GM04503 (cell line): ENCODE measurements at places on chromosomes 12 and 14.
A peak's percentile ranks its signal among the peaks of the same experiment; 100 is the strongest.

GRCh38 chr14:50859296-50859624, 12.6 kb upstream of the ABHD12B start:
- no peak for DNase-seq

DNA sequence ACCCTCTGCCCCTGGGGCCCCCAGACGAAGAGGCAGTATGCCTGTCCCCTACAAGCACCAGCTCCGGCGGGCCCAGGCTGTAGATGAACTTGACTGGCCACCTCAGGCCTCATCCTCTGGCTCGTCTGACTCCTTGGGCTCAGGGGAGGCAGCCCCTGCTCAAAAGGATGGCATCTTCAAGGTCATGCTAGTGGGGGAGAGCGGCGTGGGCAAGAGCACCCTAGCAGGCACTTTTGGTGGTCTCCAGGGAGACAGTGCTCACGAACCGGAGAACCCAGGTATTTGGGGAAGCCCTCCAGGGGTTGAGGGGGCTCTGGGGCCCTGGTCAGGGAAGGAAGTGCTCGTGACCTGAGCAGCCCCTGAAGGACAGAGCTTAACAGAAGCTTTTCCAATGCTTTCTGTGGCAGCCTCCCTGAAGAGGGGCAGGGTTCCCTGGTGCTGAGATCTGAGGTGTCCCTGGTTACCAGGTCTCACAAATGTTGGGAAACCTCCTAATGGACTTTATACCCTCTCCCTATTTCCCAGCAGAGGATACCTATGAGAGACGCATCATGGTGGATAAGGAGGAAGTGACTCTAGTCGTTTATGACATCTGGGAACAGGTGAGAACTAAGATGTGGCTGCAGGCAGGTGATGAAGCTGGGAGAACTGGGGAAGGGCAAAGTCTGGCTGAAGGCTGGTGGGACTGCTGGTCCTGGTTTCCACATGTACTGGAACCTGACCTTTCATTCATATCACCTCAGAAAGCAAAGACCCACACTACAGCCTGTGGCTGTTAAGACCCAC, 1.9 kb downstream of the REM2 start:
- DNase-seq: no peak

DNA sequence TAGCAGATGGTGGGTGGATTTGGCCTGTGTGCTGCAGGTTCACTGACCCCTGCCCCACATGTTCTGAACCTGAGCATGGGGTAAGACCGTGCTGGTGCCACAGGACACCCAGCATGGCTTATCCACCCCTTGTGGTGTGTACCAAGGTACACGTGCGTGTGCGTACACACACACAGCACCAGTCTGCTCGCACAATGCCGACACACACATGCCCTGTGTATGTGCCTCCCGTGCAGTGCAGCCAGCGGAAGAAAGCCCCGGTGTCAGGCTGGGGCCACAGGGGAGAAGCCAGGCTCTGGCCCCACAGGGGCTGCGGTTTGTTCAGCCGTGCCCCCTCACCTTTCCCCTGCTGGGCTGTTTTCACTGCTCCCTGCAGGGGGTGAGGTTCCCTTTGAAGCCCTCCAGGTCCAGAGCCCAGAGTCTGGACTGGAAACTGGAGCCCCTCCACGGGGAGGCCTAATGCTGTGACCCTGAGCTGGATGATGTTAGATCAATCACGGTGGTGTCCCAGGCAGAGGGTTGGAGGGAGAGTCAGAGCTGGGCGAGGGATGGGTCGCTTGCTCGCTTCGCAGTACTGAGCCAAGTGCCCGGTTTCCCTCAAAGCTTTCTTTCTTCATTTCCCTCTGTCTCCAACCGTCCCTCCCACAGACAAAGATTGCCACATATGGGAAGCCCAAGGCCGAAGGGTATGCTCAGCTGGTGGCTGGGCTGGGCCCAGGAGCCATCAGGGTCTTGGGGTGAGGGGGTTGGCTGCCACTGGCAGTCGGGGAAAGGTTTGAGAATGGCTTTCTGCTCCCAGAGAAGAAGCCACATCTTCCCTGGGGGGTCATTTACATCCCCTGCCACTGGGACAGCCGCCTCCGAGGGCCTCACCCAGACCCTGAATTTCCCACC, 6.2 kb downstream of the DTX1 start:
- DNase-seq: no peak

DNA sequence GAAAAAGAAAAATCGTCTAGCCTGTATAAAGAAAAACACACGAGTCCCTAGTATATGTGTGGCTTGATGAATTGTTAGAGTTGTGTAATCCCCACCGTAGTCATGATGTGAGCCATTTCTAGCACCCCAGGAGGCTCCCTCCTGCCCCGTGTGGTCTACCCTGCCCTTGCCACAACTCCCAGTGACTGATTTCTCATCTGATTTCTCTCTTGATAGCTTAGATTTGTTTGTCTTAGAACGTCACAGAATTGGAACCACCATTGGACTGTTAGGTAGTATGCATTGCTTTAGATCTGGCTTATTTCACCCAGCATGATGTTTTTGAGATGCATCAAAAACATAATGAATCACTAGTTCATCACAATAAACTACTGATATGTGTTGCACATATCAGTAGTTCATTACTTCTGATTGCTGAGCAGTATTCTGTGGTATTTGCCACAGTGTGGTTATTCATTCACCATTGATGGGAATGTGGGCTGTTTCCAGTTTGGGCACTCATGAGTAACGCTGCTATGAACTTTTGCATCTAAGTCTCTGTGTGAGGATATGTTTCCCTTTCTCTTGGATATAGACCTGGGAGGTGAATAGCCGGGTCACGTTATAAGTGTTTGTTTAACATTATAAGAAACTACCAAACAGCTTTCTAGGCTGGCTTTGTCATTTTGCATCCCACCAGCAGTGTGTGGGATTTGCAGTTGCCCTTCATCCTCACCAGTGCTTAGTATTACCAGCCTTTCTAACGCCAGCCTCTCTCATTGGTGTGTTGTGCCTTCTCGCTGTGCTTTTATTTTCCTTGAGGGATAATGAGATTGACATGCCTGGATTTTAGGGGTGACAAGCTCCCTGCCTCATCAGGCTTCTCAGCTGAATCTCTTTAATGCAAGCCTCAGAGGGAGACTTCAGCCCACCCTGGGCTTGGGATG, 31.9 kb upstream of the NCOR2 start:
- DNase-seq: peak; percentile 36

- no peak for DNase-seq
Measured at GRCh38 chr12:72148709-72149108, 123.5 kb upstream of the TRHDE start.

DNA sequence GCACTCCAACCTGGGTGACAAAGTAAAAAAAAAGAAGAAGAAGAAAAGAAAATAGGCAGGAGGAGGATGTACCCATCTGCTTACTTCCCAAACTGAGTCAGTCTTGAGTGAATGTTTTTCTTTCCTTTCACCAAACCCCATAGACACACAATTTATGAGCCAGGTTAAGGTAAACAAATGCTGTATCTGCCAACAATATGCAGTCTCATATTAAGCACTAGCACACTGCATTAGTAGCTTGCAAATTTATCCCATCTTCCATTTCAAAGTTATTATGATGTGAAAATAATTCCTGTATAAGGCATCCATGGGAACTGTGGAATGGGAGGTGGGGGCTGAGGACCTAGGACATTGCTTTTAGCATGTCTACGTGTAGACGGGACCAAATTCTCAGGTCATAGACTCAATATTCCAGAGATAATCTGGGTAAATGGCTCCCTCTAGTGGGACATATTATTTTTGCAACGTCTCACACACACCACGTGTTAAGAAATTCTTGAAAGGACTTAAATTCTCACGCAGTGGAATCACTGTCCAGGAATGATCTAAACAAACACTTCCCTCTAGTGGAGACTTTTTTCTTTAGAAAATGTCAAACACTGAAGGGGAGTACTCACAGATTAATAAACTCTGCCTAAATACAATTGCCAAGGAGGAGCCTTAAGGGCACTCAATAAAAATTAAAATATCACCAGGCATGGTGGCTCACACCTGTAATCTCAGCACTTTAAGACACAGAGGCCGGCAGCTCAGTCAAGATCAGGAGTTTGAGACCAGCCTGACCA, 17.1 kb upstream of the OR10P1 start:
- DNase-seq: peak; percentile 81

GRCh38 chr14:103230658-103231334, 103.2 kb upstream of the EIF5 start:
- no peak for DNase-seq

DNA sequence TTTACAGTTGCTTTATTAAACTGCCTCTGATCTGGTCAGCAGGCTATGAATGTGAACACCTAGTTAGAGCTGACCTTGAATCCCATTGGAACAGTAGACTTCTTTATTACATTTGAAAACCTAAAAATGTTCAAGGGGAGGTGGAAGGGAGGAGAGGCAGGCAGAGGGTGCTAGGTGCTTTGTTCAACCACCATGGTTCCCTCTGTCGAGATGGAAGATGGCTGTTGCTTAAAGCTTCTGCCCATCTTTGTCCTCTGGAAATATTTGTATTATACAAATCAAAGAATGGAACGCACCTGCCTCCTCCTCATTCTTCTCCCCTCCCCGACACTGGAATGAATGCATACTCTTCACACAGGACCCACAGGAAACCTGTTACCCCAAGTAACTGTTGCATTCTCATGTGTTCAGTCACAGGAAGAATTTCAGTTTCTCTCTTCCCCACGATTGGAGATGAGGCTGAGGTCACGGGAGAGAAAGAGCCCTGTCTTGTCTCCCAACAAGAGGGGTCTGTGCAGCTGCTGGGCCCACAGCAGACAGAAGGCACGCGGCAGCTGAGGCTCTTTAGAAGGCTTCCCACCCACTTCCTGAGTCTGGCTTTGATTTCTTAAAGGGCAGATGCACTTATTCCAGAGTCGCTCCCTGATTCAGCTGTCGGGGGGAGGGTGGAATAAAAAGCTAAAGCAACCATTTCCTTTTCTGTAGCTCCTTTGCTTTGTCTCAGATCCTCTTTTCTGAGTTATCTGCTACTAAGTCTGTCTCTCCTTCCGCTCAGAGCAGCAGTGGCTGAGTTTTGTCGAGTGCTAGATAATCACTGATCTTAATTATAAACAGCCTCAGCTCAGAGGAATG, 217.9 kb upstream of the BTG1 start:
- DNase-seq: no peak

- DNase-seq: no peak
Measured at GRCh38 chr12:98256830-98257229, 258.6 kb upstream of the TMPO start.

DNA sequence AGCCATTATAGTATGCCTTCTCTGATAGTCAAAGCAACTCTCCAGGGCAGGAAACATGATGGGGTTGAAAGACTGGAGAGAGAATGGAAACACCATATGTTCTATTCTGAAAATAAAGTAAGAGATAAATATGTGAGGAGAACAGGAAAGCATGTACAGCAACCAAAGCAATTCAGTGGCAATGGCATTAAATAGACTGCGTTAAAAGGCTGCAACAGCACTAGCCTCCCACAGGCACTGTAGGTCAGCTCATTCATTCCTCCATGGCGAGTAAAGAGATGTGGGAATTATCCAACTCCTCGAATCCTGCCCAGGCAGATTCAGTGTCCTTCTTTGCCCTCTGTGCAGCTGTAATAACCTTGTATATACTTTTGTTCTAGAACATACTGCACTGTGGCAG, 43.8 kb downstream of the ANO6 start:
- peak; percentile 35 for DNase-seq

DNA sequence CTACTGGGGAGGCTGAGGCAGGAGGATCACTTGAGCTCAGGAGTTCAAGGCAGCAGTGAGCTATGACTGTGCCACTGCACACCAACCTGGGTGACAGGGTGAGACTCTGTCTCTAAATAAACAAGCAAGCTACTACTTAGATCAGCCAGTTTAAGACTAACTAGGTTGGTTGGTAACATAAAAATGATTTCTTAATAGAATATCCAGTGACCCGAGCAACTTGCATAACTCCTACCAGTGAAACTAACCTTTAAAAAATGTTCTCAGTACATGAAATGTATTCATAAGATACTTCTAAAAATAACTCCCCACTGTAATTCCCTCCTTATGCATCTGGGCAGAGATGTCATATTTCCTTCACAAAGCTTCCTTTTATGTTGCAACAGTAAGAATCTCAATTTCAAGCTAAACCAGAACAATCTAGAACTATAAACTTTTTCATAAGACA, 15.9 kb downstream of the TAOK3 start:
- DNase-seq: peak; percentile 85

GRCh38 chr14:23052671-23053070, 4.6 kb downstream of the CDH24 start:
- DNase-seq: no peak

DNA sequence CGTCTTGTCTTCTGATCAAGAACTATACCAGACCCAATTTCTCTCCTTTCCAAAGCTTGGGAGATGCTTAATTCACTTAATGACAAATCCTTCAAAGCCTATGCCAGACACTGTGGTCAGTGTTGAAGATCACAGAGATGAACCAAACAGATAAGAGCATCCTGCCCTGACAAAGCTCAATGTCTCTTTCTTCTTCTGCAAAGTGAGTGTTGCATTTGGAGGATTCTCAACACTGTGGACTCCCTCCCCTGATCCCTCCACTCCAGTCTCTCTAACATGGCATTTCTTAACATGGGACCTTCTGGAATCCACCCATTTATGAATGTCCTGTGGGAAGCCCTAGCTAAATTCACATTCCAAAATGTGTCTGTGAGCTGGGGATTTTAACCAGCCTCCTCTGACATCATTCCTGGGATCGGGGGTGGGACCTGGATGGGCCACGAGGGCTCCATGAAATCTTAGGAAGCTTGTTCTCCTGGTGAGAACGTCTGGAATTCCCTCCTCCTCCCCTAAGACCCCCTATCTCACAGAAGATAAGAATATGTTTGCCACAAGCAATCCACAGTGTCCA, 20.3 kb downstream of the SYNE3 start:
- DNase-seq: no peak

- no peak for DNase-seq
Measured at GRCh38 chr14:71780822-71781221, 151.4 kb upstream of the RGS6 start.

DNA sequence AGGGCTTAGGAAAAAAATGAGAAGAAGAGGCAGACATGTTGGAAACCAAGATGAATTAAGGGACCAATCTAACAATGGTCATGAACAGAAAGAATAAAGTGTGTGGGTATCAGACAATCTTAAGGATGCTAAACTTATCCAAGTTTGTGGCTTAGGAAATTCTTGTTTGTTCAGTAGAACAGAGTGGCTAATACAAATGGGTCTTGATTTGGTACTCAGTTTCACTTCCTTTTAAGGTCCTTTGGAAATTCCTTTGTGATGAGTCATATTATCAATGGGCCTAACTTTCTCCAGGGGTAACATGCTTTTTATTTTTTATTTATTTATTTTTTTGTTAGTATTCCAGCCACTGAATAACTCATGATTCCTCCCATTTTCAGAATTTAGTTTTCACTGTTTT, 1154.7 kb upstream of the FLRT2 start:
- DNase-seq: no peak
